ENCODE measurements at places on chromosomes 5 and 9.

DNA sequence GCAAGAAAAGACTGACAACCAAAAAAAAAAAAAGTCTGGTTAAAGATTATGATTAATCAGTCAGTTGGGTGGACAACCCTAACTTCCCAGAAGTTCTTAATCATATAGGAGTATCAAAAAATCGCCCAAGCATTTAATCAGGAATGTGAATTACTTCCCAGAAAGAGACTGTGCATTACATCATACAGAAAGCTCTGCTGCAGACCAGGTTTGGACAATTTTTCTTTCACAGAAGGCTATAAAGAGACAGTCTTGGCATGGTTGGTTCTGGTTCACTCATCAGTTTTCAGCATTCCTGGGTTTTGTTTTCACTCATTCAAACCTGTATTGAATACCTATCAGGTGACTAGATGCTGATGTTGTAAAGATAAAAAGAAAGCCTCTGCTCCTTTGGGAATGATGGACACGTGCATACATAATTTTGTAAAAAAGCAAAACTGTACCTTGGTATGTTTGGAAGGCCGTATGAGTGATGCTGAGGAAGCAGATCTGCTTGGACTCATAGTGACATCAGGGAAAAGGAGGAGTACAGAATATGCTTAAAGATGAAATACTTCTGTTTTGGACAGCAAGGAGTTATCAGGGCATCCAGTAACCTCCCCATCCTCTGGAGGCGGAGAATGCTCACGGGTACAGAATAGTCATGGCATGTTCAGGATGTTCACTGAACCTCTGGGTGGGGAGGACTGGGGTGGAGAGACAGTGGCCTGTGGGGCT lies 178.4 kb downstream of the GNA14 start:
- no peak for DNase-seq

DNA sequence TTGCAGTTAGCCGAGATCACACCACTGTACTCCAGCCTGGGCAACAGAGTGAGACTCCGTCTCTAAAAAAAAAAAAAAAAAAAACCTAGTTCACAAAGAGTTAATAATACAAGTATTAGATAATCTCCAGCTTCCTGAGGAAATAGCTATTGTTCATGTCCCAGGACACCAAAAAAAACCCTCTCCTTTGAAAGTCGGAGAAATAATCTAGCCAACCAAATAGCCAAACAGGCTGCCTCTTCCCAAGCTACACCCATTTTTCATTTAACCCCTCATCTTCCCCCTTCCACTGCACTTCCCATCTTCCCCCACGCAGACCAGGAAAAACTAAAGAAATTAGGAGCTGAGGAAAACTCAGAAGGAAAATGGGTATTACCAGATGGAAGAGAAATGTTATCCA lies 23.6 kb downstream of the CNOT8 start:
- DNase-seq, result no peak

DNA sequence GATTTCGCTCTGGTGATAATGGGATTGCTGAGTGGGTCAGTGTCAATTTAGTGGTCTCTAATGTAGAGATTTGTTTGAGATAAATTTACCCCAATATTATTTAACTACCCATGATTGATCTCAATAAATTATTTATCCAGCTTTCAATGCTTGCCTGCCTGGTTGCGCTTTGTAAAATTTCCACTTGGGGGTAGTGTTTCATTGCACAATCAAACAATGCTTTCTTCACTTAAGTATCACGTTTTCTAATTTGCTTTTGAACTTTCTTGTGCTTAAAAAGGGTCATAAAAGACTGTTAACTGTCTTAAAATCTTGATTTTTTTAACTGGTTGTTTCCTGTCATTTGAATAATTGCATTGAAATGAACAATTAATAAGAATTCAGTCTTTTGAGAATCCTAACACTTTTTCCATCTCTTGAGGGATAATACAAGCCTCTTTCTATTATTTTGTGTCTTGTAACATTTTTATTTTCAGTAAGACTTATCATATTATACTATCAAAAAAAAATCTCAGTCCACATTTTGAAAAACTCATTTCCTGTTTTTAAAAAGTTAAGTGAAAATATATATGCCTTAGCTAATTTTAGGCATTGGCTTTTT lies 18.7 kb downstream of the HSD17B4 start:
- peak; percentile 23 for DNase-seq

DNA sequence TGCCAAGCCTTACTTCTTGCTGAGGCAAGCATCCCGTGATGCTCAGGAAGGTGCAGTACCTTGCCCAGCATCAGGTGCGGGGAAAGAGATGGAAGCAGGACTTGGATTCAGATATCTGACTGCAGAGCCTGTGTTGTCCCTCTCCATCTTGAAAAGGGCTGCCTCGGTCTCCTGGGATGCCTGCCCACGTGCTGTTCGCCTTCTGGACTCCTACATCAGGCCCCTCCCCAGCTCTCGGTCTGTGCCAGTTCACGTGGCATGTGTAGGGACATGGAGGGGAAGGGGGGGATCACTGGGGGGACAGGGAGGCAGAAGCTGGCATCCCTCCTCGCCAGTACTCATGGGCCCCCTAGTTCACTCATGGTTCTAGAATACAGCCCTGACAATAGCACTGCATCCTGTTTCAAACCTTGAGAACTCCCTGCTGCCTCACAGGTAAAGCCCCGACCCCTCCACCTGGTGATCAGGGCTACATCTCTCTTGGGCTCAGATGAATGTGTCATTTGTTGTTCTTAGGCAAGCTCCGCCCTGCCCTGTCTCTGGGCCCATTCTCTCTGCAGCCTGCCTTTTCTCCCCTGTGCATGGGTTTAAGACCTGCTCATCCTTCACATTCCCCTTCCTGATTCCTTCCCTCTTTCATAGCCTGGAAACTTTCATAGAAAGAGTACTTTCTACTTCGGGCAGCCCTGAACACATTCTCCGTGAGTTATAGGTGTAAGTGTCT lies 38.9 kb upstream of the SLC25A51 start:
- DNase-seq, result no peak

- peak; percentile 67 for DNase-seq
Measured at GRCh38 chr9:99822109-99822805, 572 bp downstream of the NR4A3 start.

Measured in CD4-positive, alpha-beta T cell treated with Interleukin-4 for 1 hour (primary cell).